ENCODE measurements at places on chromosomes 12 and 14.

DNA sequence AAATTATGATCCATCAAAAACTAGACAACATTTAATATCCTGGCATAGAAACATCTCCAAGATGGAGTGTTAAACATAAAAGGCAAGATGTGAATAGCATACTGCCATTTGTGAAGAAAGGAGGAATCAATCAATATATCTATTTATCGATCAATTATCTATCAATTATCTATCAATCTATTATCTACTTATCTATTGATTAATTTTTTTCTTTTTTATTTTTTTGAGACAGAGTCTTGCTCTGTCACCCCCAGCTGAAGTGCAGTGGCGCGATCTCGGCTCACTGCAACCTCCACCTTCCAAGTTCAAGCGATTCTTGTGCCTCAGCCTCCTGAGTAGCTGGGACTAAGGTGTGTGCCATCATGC lies 117.0 kb upstream of the RFLNA start:
- DNase-seq, result no peak

DNA sequence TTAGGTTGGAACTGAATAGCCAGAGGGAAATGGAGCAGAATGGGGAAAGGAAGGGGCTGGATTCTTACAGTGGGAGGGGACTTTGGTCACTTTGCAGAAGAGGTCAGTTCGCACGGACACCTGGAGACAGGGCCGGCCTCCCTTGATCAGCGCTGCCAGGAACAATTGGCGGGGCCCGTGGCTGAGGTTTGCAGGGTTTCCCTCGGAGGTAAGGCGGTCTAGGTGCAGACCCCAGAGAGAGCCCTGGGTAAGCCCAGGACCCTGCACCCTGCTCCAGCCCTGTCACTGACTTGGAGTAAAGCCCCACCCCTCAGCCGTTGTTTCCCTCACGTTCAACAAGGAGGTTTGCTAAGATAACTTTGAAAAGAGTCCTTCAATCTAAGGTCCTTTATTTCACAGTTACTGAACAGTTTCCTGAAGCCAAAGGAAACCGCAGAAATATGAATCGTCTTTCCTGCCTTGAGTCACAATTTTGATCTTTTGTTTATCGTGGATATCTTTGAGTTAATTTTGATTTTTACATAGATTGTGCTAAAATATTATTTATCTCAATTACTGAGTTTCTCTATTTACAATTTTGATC lies 231.4 kb upstream of the RTL1 start:
- DNase-seq, result no peak

- no peak for DNase-seq
Measured at GRCh38 chr14:91997492-91997891, 42.4 kb downstream of the TRIP11 start.

DNA sequence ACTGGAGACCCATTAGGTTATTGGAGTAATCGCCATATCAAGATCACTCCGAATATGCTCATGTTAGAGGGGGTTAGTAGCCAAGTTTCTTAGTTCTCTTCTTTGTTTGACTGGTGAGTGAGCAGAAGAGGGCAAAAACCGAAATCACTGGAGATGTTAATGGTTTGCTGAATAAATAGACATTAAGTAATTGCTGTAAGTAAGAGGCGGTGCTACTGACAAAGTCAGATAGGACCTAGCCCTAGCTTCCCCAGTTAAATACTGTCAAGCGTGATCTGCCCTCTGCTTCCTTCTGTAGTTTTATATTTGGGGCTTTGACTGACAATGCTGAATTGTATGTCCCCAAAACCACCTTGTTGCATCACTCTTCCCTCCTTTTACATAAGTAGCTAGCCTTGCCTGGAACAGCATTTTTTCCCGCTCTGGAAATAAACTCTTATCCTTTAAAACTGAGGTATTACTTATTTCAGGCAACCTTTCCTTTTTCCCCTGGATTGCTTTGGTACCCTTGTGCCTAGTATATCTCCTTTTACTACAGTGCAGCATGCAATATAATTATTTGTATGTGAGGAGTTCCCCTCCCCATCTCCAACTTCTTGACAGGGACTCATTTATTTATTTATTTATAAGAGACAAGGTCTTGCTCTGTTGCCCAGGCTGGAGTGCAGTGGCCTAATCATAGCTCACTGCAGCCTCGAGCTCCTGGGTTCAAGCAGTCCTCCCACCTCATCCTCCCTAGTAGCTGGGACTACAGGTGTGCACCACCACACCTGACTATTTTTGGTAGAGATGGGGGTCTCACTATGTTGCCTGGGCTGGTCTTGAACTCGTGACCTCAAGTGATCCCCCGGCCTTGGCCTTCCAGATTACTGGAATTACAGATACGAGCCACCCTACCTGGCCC lies 1.4 kb downstream of the SNRPF start:
- no peak for DNase-seq

- no peak for DNase-seq
Measured at GRCh38 chr12:57719777-57720605, 18.6 kb downstream of the AGAP2 start.

- no peak for DNase-seq
Measured at GRCh38 chr12:29882846-29883245, 99.1 kb upstream of the TMTC1 start.

- no peak for DNase-seq
Measured at GRCh38 chr12:94690198-94690771, 39.9 kb upstream of the TMCC3 start.

GRCh38 chr12:83130178-83130577 lies 443.5 kb downstream of the TMTC2 start:
- no peak for DNase-seq
